ENCODE measurements at places on chromosomes 13 and 19. TPM values are rescaled to one million over a fixed set of nuclear protein-coding genes. Genes with fewer than 3 reads are reported as not detected.

GRCh38 chr13:20118268-20119140 is 42.3 kb downstream of the GJA3 start:
- H3K4me1 ChIP-seq = peaks cover 5% of the 10 kb centered on the region
- peak overlapping the region; percentile 78 for H3K27ac ChIP-seq
- H3K36me3 ChIP-seq = no peaks in the 10 kb centered on the region
- peak; percentile 91 for DNase-seq
- no peaks in the 10 kb centered on the region for H3K27me3 ChIP-seq
- peak overlapping the region; percentile 68 for H3K4me3 ChIP-seq

- H3K4me3 ChIP-seq = no peak overlapping the region
- H3K27me3 ChIP-seq = no peaks in the 10 kb centered on the region
- no peak for DNase-seq
- no peaks in the 10 kb centered on the region for H3K36me3 ChIP-seq
Observed at GRCh38 chr13:106115081-106115480, 420.4 kb downstream of the EFNB2 start.

IGFL1 gene
- total RNA-seq = not detected

DNA sequence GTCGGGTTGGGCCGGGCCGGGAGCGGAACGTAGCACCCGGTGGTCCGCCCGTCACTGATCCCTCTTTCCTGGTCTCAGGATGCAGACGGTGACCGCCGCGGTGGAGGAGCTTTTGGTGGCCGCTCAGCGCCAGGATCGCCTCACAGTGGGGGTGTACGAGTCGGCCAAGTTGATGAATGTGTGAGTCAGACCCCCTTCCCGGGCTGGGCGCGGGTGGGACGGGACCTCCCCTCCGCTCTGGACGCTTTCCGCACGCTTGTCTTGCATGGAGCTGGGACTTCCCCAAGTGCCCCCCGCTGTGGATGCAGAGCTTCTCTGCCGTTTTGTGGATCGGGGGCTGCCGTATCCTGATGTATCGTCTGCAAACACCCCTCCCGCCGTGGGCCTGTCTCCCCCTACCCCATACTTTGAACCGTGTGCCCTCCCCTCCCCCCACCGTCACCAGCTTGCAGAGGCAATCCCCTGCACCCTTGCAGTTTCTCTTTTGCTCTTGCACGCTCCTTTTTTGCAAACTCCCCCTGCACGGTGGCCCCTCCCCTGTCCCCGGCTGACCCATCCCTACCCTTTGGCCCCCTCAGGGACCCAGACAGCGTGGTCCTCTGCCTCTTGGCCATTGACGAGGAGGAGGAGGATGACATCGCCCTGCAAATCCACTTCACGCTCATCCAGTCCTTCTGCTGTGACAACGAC is 669 bp downstream of the GADD45B start:
- H3K27ac ChIP-seq = peak overlapping the region; percentile 91
- peak; percentile 77 for DNase-seq
- no peaks in the 10 kb centered on the region for H3K27me3 ChIP-seq
- peaks cover 24% of the 10 kb centered on the region for H3K4me1 ChIP-seq
- peak overlapping the region; percentile 93 for H3K4me3 ChIP-seq

DNA sequence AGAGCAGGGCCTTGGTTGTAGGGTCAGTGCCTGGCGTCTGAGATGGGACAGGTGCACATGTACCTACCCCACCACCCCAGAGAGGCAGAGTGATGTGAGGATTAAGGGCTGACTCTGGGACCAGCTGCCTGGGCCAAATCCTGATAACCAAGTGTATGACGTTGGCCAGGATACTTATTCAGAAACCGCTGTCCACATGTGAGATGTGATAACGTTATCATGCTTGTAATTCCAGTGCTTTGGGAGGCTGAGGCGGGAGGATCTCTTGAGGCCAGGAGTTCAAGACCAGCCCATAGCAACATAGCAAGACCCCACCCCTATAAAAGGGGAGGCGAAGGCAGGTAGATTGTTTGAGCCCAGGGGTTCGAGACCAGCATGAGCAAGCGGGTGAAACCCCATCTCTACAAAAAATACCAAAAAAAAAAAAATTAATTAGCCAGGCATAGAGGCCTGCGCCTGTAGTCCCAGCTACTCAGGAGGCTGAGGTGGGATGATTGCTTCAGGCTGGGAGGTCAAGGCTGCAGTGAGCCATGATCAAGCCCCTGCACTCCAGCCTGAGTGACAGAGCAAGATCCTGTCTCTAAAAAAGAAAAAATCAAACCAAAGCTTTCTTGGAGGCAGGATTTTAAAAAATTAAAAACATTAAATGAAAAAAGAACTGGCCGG is 10.0 kb downstream of the ADGRE5 start:
- H3K4me1 ChIP-seq = no peaks in the 10 kb centered on the region
- H3K36me3 ChIP-seq = peaks cover 70% of the 10 kb centered on the region
- no peak overlapping the region for H3K27ac ChIP-seq
- H3K4me3 ChIP-seq = no peak overlapping the region

- H3K4me1 ChIP-seq = peaks cover 54% of the 10 kb centered on the region
- no peaks in the 10 kb centered on the region for H3K36me3 ChIP-seq
- DNase-seq = no peak
- peak overlapping the region; percentile 30 for H3K27ac ChIP-seq
- H3K27me3 ChIP-seq = no peaks in the 10 kb centered on the region
Observed at GRCh38 chr19:40279761-40280607, 5.2 kb downstream of the AKT2 start.

DNA sequence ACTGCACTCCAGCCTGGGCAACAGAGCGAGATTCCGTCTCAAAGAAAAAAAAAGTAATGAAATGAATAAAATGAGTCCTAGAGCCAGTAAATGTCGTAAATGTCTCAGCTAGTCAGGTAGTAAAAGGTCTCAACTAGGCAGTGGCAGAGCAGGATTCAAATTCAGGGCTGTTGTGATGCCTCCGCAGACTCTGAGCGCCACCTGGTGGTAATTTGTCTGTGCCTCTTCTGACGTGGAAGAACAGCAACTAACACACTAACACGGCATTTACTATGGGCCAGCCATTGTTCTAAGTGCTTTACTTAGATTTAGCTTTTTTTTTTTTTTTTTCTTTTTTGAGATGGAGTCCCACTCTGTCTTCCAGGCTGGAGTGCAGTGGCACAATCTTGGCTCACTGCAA is 30.2 kb downstream of the CYP2F1 start:
- H3K4me3 ChIP-seq = no peak overlapping the region
- H3K36me3 ChIP-seq = no peaks in the 10 kb centered on the region
- H3K4me1 ChIP-seq = no peaks in the 10 kb centered on the region
- H3K27ac ChIP-seq = no peak overlapping the region
- peaks cover 4% of the 10 kb centered on the region for H3K27me3 ChIP-seq

GJA3 gene
- not detected for total RNA-seq

GRCh38 chr13:28181413-28181812 is 43.1 kb downstream of the PAN3 start:
- H3K27ac ChIP-seq = no peak overlapping the region
- peaks cover 16% of the 10 kb centered on the region for H3K36me3 ChIP-seq
- no peak overlapping the region for H3K4me3 ChIP-seq
- no peak for DNase-seq
- no peaks in the 10 kb centered on the region for H3K4me1 ChIP-seq
- no peaks in the 10 kb centered on the region for H3K27me3 ChIP-seq

DNA sequence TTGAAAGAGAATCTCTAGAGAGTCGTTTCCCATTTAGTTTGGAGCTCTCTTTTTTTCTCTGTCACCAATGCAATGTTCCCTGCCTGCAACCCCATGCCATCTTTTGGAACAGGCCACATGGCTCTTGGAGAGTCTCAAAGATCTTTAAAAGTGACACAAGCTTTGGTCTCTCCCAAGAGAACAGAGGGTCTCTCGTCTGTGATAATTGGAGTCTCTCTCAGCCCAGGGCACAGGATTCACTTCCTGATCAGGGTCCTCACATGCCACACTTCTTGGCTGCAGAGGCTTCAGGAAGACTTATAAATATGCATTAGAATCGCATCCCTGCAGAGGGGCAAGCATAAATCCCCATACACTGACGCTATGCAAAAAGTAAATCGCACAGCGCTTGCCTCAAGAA is 240.5 kb downstream of the IRS2 start:
- H3K4me3 ChIP-seq = no peak overlapping the region
- H3K27me3 ChIP-seq = no peaks in the 10 kb centered on the region
- H3K27ac ChIP-seq = no peak overlapping the region
- H3K36me3 ChIP-seq = no peaks in the 10 kb centered on the region

GRCh38 chr19:33465834-33466233 is 55.8 kb downstream of the PEPD start:
- H3K27me3 ChIP-seq = no peaks in the 10 kb centered on the region
- no peak overlapping the region for H3K27ac ChIP-seq
- peaks cover 23% of the 10 kb centered on the region for H3K36me3 ChIP-seq
- no peaks in the 10 kb centered on the region for H3K4me1 ChIP-seq
- H3K4me3 ChIP-seq = no peak overlapping the region

GRCh38 chr19:39768786-39769185 is 9.9 kb upstream of the LEUTX start:
- no peaks in the 10 kb centered on the region for H3K27me3 ChIP-seq
- H3K4me3 ChIP-seq = no peak overlapping the region
- no peak overlapping the region for H3K27ac ChIP-seq
- no peaks in the 10 kb centered on the region for H3K36me3 ChIP-seq
- DNase-seq = no peak
- H3K4me1 ChIP-seq = no peaks in the 10 kb centered on the region

- H3K27me3 ChIP-seq = no peaks in the 10 kb centered on the region
- DNase-seq = peak; percentile 95
- no peaks in the 10 kb centered on the region for H3K36me3 ChIP-seq
Observed at GRCh38 chr13:30395192-30396158, 26.8 kb upstream of the UBE2L5 start.

- peak overlapping the region; percentile 71 for H3K4me3 ChIP-seq
- peak; percentile 72 for DNase-seq
- H3K27ac ChIP-seq = peak overlapping the region; percentile 78
- H3K4me1 ChIP-seq = peaks cover 20% of the 10 kb centered on the region
- H3K36me3 ChIP-seq = no peaks in the 10 kb centered on the region
Observed at GRCh38 chr19:4639531-4640246, 373 bp downstream of the TNFAIP8L1 start.

DNA sequence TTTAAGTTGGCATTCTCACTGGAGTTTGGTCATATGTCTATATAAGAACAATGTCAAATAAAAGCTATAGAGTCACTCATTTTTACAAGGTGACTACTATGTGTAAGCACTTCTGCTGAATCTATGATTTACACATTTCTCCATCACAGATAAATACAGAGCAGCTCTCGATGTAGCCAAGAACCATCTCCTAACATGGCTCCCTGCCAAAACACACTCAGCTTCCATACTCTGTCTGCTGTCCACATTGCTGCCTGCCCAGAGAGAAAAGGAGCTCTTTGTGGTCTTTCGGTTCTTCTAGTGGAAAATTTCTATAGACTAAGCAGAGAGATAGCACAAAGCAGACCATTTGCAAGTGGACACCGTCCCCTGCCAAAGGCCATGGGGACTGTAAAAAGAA is 190.9 kb upstream of the KLF12 start:
- no peak overlapping the region for H3K4me3 ChIP-seq
- H3K36me3 ChIP-seq = no peaks in the 10 kb centered on the region
- no peaks in the 10 kb centered on the region for H3K27me3 ChIP-seq
- no peaks in the 10 kb centered on the region for H3K4me1 ChIP-seq
- no peak for DNase-seq

CAMSAP3 gene
- 29.1 TPM for total RNA-seq

GRCh38 chr19:55156202-55157063 is 1.1 kb downstream of the TNNI3 start:
- no peaks in the 10 kb centered on the region for H3K4me1 ChIP-seq
- peak; percentile 79 for DNase-seq
- no peak overlapping the region for H3K4me3 ChIP-seq
- H3K27me3 ChIP-seq = peaks cover 32% of the 10 kb centered on the region

DNA sequence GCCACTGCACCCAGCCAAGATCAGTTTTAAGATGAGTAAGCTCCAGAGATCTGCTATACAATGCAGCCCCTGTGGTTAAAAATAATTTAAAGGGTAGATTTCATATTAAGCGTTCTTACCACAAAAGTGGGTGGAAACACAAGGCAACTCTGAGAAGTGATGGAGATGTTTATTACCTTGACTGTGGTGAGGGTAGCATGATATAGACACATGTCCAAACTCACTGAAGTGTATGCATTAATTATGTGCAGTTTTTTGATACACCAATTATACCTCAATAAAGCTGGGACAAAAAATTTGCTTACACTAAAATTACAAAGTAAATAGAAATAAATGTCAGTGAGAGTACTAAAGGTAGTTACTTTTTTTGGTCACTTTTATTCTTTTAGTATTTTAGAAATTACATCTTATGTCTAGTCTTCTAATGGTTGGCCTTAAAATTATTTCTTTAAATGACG is 696.5 kb downstream of the UQCRFS1 start:
- H3K27ac ChIP-seq = no peak overlapping the region
- no peaks in the 10 kb centered on the region for H3K36me3 ChIP-seq
- H3K4me3 ChIP-seq = no peak overlapping the region
- H3K4me1 ChIP-seq = no peaks in the 10 kb centered on the region
- DNase-seq = no peak

- no peak overlapping the region for H3K27ac ChIP-seq
- no peak for DNase-seq
- H3K36me3 ChIP-seq = no peaks in the 10 kb centered on the region
- no peak overlapping the region for H3K4me3 ChIP-seq
Observed at GRCh38 chr13:37392389-37392788, 206.2 kb downstream of the POSTN start.

GRCh38 chr19:28242317-28242927 is 970.5 kb downstream of the UQCRFS1 start:
- no peak for DNase-seq
- no peaks in the 10 kb centered on the region for H3K36me3 ChIP-seq
- peaks cover 4% of the 10 kb centered on the region for H3K27me3 ChIP-seq
- H3K27ac ChIP-seq = no peak overlapping the region
- H3K4me3 ChIP-seq = no peak overlapping the region
- no peaks in the 10 kb centered on the region for H3K4me1 ChIP-seq

DNA sequence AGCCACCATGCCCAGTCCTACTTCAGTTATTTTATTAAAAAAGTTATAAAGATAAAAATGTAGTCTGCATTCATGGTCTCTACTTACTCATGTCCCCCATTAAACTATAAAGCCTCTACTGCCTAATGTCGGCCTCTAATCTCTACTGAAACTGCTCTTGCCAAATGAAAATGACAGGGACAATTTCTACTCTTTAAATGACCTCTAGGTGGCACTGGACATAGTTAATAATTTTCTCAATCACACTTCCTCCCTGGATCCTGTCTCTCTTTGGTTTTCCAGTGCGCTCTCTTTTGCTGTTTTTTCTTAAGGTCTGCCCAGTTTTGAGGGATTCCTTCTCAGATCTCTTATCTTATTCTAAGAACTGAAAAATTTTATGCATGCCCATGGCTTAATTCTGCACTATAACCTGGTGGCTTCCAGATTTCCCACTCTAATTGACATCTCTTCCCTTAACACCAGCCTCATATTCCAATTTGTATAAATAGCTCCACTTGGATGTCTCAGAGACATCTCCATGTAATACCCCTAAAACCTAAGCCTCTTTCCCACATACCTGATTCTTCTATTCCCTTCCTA is 54.3 kb downstream of the MTMR6 start:
- no peaks in the 10 kb centered on the region for H3K36me3 ChIP-seq
- no peaks in the 10 kb centered on the region for H3K27me3 ChIP-seq
- H3K27ac ChIP-seq = no peak overlapping the region
- no peaks in the 10 kb centered on the region for H3K4me1 ChIP-seq

GRCh38 chr13:50158385-50159165 is 143.3 kb downstream of the KCNRG start:
- DNase-seq = no peak
- H3K4me3 ChIP-seq = no peak overlapping the region
- H3K4me1 ChIP-seq = no peaks in the 10 kb centered on the region
- no peak overlapping the region for H3K27ac ChIP-seq

Data from upper lobe of right lung (tissue), 1 donor.